Forelimb muscle (tissue), 1 donor: ENCODE measurements at places on chromosomes 12 and 14.
A peak's percentile ranks its signal among the peaks of the same experiment; 100 is the strongest.

DNA sequence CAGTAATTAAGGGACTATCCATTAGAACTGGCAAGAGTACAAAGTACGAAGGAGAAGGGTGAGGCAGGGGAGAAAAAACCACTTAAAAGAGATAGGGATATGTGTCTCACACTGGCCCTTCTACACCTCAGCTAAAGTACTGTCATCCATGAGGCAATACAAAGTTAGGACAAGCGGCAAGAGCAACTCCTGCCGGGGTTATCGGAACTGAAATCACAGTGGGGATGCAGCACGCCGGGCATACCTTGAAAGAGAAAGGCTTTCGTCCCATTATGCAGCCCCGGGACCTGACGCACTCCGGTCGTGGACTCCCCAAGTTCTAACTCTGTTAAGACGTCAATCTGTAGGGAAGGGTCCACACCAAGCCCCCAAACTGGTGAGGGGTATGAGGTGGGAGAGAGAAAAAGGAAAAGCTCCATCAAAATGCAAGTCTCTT, 1.1 kb downstream of the NELL2 start:
- DNase-seq = no peak

GRCh38 chr12:2531371-2531770, 263.4 kb upstream of the FKBP4 start:
- no peak for DNase-seq

DNA sequence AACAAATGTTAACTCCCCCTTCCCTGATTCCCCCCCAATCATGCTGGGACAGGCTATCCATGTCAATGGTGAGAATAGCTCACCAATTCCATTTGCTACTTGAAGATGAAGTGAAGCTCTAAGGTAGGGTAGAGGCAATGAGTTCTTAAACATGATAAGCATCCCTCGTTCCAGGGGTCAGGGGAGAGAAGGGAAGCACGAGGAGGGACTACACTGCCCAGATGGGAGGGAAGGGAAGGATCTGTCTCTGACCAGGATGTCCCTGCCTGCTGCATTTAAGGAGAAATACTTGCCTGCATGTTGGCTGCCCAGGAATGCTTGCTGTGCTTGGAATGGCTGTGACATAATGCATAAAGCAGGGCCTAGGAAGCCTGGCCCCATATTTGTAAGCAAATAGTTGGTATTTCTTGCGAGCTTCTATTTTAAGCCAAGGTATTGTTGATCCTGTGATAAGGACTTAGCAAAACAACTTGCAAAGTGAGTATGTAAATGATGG, 155.1 kb downstream of the CEP83 start:
- DNase-seq = no peak

DNA sequence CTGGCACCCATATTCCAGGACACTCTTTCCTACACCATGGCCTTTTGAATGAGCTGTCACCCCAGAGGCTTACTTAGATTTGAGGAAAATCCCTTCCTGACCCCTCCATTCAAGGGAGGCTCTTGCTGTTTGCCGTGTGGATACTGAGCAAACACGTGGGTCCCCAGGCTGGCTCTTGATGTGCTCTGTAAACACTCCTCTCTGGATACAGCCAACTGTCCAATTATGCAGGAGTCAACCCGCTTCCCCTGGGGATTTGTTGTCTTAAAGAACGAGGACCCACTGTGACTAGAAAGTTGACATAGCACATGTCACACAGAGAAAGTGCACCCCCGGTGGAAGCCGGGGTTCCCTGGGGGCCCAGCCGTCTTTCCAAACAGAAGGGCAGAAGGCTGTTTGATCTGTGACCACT, 75.8 kb upstream of the CEP83 start:
- DNase-seq = no peak

DNA sequence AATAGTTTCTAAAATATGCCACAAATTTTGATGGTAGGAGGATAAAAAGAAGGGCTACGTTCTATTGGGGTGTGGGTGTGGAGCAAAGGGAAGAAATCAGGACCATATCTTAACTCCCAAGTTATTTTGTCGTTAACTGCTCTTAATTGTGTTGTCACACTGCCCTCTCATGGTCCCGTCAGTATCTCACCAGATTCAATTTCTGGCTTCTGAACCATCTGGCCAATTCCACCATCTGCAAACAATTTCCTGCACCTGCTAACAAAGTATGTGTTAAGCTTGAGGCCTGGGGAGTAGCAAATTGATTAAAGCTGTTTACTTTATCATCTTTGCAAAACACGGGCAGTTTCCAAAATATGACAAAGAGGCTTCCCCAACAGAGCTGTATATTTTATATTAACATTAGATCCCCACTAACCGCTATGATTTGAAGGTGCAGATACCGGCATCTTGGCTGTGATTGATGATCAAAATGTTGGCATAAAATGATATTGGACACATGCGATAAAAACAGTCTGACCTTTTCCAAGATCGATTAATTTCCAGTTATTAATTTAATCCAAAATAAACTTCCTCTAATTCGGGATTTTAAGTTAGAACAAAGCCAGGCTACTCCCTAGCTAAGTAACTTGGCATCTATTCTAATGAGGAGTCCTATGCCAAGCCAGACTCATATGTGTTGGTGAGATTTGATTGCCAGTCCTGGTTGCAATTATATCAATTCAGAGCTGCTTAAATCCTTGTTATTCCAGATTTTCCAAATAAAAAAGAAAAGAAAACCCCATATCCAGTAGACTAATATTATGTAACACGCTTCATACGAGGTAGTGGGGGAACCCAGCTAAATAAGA, 6.9 kb upstream of the DNM1L start:
- DNase-seq = peak; percentile 90

- DNase-seq = no peak
Measured at GRCh38 chr14:93042968-93043940, 72.5 kb downstream of the ITPK1 start.

GRCh38 chr14:57008534-57008933, 198.3 kb upstream of the OTX2 start:
- no peak for DNase-seq

DNA sequence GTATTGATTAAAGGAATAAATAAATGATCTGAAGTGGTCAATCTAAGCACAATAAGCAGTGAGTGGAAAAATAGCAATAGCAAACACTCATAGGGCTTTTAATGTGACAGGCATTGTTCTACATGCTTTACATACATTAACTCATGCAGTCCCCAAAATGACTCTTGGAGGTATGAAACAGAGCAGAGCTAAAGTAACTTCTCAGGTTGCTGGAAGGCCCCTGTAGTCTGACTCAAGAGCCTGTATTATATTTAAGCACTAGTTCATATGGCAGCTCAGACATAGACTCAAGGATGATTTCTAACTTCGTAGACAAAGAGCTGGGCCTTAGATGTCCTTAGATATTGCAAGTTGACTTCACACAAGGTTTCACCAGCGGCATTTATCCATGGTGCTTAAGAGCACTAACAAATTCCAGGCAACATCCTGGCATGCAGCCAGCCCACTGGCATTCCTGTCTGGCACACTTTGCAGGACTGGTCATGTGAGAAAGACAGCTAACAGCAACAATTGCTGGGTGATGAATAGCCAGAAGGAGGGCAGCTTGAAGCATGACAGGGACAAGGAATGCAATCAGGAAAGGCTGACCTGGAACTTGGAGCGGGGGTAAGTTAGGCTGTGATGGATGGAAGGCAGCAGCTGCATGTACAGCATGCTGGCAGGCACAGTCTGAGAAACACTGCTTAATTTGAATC, 22.9 kb upstream of the KTN1 start:
- no peak for DNase-seq

DNA sequence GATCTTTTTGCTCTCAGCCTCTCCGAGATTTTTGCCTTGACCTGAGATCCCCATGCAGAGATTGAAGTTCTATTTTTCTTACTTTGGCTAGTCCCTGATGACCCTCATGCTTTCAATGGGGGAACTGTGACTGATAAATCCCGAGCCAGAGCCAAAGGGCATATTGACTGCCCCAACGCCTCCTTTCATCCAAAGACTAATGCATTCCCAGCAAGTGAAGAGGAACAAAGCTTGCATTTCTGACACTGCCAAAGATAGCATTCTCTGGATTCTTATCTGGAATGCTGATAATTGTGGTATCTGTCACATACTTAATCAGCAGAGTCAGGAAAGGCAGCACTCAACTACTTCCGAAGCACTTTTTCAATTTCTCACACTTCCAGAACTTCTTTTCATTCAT, 152.3 kb upstream of the EGLN3 start:
- no peak for DNase-seq

DNA sequence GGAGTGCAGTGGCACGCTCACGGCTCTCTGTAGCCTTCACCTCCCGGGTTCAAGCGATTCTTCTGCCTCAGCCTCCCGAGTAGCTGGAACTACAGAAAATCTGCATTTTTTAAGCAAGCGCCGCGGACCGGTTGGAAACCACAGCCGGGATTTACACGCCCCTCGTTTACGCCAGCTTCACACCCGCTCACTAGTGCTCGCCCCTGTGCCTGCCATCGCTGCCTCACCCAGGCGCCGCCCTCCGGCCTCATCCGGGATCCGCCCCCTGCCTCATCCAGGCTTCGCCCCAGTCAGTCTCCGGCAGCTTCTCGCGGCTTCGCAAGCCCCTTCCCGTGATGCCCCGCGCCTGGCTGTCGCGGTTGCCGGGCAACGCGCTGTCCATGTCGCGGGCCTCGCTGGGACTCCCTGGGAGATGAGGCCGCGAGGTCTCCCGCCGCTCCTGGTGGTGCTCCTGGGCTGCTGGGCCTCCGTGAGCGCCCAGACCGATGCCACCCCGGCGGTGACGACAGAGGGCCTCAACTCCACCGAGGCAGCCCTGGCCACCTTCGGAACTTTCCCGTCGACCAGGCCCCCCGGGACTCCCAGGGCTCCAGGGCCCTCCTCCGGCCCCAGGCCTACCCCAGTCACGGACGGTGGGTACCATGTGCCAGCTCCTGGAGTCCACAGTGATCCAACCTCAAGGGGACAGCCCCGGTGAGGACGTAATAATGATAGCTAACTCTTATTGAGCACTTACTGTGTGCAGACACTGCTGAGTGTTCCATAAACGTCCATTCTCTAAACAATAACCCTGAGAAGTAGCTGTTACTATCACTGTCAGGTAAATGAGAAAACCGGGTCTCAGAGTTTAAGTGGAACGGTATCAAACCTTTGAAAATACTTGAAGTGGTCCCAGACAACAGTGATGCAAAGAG, at the start of gene TCTN1:
Gene TCTN1, plus strand, starts transcription at position 359 of the 914 bp plus-strand sequence. Its CDS starts 54 bp downstream, at position 413.
- peak; percentile 84 for DNase-seq

GRCh38 chr14:81423504-81423903, 23.4 kb upstream of the STON2 start:
- DNase-seq = no peak

- DNase-seq = peak; percentile 65
Measured at GRCh38 chr14:20327005-20327869, 5.8 kb downstream of the CCNB1IP1 start.

DNA sequence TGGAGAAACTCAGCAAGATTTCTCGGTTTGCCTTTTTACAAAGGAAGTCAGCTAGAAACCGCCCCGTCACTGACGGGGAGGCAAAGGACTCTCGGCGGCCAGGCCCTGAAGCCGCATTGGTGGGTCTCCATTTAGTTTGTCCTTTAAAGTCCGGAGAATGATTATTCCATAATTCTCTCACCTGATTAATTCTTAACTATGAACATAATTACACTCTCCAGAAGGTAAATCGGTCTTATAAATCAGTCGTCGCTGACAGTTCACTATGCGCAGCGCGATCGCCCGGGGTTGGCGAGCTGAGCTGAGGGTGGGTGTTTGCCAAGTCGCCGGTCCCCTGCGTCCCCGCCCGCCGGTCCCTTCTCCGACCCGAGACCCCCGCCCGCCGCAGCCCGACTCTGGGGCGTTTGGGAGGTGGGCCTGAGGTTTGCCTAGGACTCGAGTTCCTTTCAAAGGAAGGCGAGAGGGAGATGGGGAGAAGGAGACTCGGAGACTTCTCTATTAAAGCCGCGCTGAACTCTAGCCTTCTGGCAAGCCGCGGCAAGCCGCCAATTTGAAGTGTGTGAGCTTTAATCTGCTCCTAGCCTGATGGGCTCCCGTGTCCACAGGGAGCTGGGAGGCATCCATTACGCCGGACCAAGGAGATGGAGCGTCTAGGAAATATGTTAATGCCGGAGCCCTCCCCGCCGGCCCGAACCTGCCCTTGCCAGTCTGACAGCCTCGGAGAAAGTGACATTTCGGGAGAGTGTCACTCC, 392.9 kb downstream of the NOVA1 start:
- no peak for DNase-seq

GRCh38 chr12:79615596-79616560, 74.9 kb downstream of the PAWR start:
- DNase-seq = no peak

GRCh38 chr12:64522316-64522715, 70.4 kb downstream of the TBK1 start:
- DNase-seq = no peak

GRCh38 chr12:84270470-84271140, 642.0 kb downstream of the SLC6A15 start:
- DNase-seq = no peak

DNA sequence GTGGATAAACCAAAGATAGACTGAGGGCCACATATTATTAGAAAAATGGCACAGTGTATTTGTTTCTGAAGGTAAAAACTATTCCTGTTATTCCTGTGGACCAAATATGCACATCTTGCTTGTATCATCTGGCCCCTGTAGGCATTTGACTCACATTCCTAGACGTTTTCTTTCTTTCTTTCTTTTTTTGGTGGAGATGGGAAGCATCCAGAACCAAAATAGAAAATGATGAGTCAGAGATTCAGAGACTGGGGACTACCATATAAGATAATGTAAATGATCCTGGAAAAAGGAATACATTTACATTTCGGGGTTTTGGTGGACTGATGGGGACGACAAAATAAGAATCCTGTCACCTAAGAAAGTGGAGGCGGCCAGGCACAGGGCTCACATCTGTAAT, 24.2 kb downstream of the TRIM9 start:
- no peak for DNase-seq

- no peak for DNase-seq
Measured at GRCh38 chr12:31316891-31317290, 9.1 kb downstream of the SINHCAF start.

DNA sequence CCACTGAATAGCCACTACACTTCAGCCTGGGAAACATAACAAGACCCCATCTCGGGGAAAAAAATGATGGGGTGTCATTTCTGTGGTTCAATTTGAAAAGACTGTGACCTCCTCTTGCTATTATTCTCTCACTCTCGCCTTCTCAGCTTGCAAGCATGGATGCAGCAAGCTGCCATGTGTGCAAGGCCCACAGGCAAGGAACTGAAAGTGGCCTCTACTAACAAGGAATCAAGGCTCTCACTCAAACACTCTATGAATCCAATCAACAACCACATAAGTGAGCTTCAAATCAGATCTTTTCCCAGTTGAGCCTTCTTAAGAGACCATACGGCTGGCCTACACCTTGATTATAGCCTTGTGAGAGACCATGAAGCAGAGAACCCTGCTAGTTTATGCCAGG, 17.9 kb upstream of the DHRS7 start:
- DNase-seq = no peak

DNA sequence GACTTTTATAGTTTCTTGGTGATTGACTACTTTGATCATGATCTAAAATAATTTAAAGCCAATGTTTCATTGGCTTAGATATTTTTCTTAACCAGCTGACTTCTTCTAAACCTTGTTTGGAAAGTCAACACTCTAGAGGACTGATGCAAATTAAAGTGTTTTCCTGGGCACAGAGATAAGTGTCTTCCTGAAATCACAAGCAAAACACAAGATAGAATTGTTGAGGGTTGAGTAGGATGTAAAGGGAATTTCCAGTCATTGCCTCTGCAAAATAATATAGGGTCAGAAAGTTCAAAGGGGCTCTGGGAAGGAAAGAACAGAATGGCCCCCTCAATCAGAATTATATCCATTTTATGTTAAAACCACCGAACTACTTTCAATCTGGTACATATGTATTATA, 156.3 kb upstream of the LRIG3 start:
- no peak for DNase-seq

GRCh38 chr12:77572371-77572770, 258.3 kb upstream of the NAV3 start:
- no peak for DNase-seq

GRCh38 chr14:101948666-101949216, 15.6 kb upstream of the DYNC1H1 start:
- DNase-seq = no peak
